ENCODE measurements at places on chromosomes 6 and 20.

DNA sequence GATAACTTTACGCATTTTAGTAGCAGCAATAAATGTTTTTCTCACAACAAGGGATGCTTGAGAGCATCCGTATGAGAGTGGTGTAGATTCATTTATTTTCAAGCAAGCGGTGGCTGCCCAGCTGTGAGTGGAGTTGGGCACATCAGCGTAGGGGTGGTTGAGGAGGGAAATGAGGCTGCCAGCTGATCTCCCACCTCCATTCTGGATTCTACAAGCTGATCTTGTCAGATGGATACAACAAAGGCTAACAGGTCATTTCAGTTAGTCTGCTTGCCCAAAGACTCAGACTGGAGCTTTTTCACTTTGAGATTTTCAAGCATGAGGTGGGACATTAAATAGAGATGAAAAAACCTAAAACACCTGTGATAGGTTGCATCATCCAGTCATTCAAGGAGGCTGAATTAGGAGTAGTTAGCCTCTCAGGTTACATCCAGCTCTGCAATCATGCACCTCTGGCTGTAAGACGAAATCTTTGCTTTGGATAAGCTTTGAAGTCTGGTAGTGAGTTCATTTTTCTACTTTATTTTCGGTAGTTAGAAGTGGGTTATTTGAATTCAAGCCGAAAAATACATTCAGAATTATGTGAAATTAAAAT lies 1.9 kb upstream of the BACH2 start:
- no peak for DNase-seq

DNA sequence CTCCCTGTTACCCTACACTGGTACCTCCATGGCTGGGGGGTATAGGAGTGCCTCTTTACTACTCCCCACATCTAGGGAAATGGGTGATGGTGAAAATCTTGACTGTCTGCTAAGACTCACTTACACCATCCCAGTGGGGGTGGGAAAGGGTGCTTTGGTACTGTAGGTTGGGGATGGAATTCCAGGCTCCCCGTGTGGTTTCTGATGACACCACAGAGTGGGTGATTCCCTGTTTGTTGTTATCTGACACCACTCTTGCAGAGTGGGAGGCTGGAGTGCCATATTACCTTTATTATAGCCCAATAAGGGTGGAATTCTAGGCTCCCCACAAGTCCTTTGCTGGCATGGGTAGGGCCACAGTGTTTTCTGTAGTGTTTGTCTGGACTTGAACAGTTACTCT lies 264.6 kb upstream of the MAN1A1 start:
- no peak for DNase-seq

- no peak for DNase-seq
Observed at GRCh38 chr6:141393405-141394124, 739.2 kb upstream of the GJE1 start.

DNA sequence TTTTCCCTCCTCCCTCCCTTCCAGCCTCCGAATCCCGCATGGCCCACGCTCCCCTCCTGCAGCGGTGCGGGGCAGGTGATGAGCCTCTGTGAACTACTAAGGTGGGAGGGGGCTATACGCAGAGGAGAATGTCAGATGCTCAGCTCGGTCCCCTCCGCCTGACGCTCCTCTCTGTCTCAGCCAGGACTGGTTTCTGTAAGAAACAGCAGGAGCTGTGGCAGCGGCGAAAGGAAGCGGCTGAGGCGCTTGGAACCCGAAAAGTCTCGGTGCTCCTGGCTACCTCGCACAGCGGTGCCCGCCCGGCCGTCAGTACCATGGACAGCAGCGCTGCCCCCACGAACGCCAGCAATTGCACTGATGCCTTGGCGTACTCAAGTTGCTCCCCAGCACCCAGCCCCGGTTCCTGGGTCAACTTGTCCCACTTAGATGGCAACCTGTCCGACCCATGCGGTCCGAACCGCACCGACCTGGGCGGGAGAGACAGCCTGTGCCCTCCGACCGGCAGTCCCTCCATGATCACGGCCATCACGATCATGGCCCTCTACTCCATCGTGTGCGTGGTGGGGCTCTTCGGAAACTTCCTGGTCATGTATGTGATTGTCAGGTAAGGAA lies at the start of gene OPRM1:
TSS of gene OPRM1 (plus strand) at position 10 of the 612 bp plus-strand sequence. CDS start at position 315, 305 bp downstream.
- no peak for DNase-seq

DNA sequence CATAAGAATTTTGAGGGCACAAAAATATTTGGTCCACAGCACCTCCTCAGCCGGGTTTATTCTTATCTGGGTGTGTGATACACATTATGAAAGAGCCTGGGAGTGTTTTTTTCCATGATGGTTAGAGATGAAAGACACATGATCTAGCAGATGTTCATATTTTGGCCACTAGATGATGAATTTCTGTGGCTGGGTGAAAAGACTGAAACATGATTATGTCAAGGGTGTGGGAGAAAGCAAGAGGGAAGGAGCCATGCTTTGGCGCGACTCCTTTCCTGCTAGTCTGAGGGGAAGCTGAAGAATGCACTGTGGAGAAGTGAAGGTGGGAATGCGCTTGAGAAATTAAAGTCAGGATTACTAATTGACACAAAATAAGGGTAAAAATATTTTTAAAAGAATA lies 102.3 kb downstream of the SH3BGRL2 start:
- DNase-seq, result no peak

- DNase-seq, result no peak
Observed at GRCh38 chr6:96521306-96521643, 331 bp upstream of the UFL1 start.

DNA sequence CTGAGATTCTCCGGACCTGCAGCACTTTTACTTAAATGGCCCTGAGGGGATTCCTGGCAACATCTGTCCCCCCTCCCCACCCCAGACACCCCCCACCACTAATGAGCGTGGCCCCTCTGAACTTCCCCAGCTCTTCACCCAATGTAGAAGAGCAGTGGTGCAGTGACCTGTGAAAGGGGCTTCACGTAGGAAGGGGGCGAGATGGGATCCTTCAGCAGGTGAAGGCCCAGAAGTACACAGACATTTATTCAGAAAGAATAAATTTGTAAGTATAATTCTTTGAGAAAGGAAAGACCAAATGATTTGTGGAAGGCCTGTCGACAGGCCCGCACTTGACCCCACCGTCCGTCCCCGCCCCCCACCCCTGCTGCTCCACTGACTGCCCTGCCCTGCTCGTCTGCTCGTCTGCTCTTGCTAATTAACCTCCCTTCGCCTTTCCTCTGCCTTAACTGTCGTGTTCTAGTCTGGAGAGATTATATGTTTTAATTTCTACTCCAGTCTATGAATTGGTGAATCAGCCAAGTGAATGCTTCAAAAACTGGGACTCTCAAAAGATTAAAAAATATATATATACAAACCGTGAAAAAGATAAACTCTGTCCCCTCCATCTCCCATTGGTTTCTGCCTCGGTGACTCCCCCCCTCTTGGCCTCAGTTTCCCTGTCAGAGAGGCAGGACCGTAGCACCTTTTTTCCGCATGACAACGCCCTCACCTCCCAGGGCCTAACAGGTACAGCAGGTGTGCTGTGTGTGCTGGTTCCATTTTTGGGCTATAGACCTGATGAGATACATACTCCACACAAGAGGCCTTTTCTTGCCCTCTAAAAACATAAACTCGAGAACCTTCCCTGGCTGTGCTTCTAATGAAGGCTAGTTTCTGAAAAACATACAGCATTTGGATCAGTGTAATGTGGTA lies 49.2 kb downstream of the GNAS start:
- DNase-seq, result no peak

DNA sequence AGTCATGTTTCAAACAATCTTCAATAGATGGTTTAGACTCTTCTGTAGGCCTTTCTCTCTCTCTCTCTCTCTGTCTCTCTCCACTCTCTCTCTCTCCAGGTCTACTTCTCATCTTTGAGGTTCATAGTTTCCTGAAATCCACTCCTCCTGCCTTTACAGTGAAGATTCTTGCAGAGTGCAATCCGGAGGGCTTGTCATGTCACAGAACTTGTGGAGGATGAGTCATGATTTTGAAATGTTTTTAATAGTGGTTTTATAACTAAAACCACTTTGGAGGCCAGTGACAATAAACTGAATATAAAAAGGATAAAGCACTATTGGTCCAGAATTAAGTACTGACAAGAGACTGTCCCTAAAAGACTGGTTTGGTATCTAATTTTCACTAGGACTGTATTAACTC lies 156.3 kb downstream of the KIF6 start:
- no peak for DNase-seq

- DNase-seq, result no peak
Observed at GRCh38 chr20:59221707-59222252, 58.2 kb downstream of the ZNF831 start.

- DNase-seq, result no peak
Observed at GRCh38 chr20:40678286-40678875, 10.7 kb downstream of the MAFB start.

DNA sequence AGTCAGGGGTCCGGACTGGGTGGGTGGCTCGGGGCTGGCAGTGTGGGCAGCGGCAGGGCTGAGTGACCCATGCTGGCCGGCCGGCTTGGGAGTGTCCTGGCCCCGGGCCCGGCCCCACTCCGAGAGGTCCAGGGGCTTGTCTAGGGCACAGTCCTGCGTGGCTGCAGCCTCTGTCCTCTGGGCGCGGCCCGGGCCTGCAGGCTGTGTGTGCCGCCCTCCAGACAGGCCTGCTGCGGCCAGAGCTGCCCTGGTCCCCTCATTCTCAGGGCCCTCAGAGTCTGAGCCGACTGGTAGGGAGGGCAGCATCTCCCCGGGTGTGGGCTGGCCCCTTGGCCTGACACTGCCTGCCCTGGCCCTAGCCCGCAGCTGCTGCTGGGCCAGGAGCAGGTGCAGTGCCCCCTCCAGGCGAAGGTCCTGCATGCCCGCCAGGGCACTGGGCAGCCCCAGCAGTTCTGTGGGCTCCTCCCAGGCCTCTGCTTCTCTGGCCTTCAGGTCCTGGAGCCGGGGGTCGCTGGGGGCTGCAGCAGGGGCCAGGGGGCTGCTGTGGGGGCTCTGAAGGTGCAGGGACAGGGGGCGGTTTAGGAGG lies 6.9 kb upstream of the CABLES2 start:
- DNase-seq, result no peak

GRCh38 chr6:75633045-75633444 lies 31.4 kb downstream of the SENP6 start:
- no peak for DNase-seq

GRCh38 chr6:168922436-168922835 lies 331.2 kb downstream of the THBS2 start:
- DNase-seq, result no peak

DNA sequence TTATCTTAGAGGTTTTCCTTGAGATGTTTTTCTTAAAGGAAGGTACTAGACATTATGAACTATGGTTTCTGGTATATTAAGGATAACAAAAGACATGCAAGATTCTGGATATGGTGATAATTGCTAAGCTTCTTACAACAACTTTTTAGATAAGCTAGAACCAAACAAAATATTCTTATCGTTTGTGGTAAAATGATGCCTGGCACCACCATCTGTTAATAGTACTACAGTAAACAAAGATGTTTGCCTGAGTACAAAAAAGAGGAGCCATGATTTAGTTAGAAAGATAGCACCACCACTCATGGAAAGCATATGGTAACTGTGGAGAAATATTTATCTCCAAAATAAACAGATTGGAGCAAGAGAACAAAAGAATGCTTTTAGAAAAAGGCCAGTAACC lies 747.3 kb downstream of the COL12A1 start:
- DNase-seq, result no peak

Measured in activated naive CD4-positive, alpha-beta T cell (primary cell).